ENCODE measurements at places on chromosomes 6 and 20.

- no peak for DNase-seq
These were observed 88.9 kb downstream of the MAP3K5 start for GRCh38 chr6:136703331-136703865.

- DNase-seq, result no peak
These were observed 1.7 kb downstream of the DCBLD1 start for GRCh38 chr6:117484052-117484646.

DNA sequence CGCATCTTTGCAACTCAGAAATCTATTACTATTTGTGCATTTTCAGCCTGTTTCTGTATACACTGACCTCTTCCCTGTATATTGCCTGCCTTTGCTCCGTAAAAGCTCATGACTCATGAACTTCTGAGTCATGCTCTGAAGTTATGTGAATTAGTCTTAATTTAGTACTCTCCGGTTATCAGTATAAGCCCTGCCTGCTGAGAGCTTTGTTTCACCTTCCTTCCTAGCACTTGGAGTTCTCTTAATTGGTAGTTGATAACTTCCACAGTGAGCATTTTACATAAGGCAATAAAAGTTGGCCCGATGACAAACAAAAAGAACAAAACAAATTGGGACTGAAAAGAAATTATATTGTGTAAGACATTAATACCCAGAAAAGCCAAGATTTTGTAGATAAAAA, 231.4 kb downstream of the GJA1 start:
- no peak for DNase-seq

- DNase-seq, result no peak
These were observed 51.2 kb upstream of the MARCKS start for GRCh38 chr6:113805811-113806495.

DNA sequence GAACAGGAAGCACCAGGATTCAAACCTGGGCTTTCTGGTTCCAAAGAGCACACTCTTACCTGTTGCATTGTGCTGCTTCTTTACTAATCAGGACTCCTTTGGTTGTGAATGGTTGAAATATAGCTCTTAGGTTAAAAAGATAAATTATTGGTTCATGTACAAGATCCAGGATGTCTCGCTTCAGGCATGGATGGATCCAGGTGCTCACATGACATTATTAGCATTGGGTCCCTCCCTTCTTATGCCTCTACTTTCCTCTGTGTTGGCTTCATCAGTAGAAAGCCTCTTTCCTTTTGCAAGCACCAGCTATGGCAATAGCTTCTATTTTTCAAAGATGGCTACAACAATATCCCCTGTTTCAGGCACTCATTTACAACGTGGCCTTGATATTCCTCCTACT, 217.7 kb upstream of the SULF2 start:
- no peak for DNase-seq

DNA sequence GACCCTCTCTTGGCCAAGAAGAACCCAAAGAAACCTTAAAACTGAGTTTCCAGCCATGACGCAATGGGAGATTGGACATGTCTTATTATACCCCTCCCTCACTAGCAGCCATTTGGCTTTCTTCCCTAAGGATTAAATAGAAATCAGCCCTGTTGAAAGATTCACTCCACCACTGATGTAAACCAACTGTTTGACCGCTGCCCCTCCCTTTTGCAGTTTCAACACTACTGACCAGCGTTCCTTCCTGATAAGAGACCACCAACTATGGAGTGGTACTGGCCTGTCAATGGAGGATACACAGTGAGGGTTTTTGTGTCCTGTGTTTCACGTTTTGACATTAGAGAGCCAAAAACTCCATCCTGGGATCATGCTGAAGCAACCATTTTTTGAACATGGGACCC, 53.2 kb upstream of the CD2AP start:
- no peak for DNase-seq

DNA sequence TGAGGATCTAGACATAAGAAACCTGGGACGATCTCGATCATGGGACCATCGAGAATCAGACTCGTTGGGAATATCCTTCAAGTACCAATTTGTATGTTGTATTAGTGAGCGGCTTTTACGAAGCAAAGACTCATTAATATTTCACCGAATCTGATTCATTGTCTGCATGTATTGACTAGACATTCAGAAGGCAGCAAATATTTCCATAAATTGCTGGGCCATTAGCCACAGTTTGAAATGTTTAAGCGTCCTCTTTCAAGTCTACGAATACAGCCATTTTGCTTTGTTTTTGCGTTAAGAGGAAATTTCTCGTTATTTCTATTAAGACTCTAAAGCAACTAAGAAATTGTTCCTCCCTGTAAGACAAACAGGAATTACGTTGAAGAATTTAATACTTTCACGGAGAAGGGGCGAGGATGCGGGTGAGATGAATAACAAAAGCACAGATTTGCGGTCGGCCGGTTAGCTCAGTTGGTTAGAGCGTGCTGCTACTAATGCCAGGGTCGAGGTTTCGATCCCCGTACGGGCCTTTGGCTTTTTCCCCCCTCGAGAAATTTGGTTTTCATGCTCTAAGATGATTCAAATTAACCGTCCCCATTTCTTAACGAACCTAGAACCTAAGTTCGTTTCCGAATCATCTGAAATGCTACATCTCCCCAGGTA, 18.5 kb downstream of the POM121L2 start:
- no peak for DNase-seq

DNA sequence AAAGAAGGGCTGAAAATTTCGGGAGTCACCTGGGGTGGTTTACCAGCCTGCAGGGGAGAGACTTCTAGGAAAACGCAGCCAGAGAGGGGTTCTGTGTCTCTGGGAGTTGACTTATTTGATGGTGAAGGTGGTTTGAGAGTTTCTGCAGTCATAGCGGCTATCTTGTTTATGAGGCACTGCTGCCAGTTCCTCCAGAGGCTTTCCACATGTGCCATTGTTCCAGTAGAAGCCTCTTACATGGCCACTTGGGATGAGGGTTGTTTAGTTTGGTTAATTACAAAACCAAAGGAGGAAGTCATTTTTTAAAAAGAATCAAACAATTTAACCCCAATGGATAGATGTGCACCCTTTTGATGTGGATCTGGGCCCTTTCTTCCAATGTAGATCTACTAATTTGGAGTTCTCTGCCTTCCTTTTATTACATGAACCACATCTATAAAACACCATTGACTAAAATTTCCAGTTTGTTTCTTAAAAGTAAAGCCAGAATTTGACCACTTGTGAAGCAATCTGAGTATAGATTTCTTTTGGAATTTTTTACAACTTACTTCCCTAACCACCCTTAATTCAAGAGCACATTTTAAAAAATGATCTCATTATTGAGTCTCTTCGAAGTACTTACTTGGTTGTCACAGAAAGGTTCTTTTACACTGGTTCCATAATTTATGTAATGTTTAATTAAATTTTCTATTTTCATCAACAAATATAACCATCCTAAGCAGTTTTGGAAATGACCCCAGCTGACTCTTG, 97.6 kb downstream of the TCP11 start:
- DNase-seq, result no peak

DNA sequence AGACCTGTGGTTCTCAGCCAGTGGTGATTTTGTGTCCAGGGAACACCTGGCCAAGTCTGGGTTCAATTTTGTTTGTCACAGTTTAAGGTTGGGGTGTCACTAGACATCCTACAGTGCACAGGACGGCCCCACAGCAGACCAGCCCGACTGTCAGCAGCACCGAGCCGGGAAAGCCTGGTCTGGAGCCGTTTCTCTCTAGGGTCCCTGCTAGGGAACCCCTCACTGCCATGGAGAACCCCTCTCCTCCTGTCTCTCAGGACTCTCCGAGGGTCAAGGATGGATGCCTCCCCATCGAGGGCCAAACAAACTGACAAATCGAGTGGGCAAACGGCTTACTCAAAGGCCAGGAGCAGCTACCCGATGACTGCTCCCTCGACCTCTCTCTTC, 15.8 kb upstream of the STX16 start:
- no peak for DNase-seq

DNA sequence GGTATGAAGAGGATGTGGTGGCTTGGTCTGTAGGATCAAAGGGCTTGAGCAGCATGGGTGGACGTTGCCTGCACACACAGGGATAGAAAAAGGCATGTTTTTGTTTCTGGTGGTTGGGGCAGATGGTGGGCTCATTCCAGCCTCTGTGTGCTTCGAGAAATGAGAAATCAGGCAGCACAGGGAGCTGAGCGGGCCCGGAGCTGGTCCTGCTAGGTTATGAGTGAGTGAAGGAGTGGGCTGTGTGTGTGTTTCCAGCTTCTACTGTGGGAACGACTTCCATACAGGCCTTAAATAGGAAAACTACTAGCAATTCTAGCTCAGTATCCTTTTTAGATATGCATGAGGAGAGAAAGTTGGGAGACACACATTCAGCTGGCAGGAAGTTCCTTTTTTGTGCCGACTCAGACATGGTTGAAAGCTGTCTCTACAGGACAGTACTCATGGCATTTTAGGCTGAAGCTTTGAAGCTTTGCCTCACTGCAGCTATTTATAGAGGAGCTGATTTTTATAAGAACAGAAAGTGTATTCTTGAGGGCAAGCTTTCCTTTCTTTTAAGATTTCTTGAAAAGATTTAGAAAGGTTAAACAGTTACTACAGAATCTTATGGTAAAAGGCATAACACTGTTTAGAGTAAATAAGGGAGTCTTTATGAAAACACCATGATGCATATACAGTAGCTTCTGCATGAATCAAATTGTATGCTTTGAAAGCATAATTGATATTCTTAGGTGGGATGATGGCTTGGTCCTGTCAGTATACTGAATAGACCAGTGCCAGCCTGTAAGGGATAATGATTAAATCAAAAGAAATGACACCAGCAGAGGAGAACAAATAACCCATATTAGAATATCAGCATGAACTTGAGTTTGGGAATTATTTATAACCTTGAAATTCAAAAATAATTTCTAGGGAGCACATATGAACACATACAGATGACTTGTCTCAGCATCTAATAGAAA, 104.0 kb upstream of the MAN1A1 start:
- DNase-seq, result no peak

GRCh38 chr6:3449750-3450305, 7.0 kb downstream of the SLC22A23 start:
- DNase-seq, result no peak

DNA sequence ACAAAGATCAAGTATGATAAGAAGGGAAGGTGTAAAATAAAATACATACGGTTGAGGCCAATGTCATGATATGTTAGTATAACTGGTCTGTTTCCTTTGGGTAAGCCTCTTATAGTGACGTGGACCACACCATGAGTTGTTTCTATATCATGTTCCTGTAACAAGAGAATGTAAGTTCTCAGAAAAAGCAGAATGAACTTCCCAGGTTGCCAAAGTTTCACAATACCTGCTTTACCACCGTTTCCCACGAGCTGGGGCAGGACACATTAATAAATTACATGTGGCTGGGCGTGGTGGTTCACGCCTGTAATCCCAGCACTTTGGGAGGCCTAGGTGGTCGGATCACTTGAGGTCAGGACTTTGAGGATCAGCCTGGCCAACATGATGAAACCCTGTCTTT, 42.6 kb upstream of the SLA2 start:
- no peak for DNase-seq

DNA sequence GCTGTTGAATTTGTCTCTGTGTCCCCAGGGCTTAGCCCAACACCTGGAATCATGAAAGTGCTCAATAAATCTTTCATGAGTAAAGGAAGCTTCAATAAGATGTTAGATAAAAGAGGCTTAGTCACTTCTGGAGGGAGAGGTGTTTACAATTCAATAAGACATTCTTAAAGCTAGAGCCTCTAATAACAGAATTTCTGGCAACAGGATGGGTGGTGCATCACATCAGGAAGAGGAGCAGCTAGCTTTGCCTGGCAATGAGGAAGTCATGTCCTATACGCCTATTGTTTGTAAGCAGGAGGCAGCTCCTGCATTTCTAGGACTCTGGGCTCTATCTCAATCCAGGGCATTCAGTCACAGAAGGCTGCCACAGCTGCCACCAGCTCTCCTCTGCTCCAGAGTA, 638.5 kb downstream of the EPM2A start:
- no peak for DNase-seq

- DNase-seq, result no peak
These were observed 28.5 kb downstream of the MYH7B start for GRCh38 chr20:34983995-34984735.

GRCh38 chr6:121733234-121733633, 297.8 kb downstream of the GJA1 start:
- DNase-seq, result no peak

DNA sequence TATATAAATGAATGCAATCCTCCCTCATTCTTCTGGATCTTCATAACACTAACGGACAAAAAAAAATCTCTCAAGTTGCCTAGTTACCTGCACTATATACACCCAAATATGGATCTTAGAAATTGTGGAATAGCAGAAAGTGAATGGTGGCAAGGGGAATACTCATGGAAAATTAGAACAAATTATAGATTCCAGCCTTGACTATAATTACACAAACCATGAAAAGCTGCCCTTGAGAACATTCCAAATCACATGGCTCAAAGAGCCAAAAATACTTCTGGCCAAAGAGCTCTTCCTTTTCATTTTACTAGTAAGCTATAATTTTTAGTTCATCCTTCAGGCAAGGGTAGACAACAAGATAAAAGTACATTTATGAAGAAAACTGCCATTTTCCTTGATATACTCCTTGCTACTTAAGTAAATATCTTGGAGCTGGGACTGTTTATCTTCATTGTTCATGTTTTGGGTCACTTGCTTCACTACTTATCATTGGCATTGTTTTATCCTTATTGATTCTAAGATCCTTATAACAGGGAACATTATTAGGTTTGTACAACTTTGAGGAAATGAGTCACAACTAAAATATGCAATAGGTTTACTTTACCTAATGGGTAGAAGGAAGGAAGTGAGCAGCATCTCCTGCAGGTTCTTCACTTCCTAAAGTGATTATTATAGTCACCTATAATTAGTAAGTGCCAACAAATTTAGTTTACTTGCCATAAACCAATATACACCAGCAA, 6.4 kb upstream of the MTRES1 start:
- DNase-seq, result no peak

GRCh38 chr20:11328839-11329238, 588.9 kb upstream of the BTBD3 start:
- DNase-seq, result no peak

DNA sequence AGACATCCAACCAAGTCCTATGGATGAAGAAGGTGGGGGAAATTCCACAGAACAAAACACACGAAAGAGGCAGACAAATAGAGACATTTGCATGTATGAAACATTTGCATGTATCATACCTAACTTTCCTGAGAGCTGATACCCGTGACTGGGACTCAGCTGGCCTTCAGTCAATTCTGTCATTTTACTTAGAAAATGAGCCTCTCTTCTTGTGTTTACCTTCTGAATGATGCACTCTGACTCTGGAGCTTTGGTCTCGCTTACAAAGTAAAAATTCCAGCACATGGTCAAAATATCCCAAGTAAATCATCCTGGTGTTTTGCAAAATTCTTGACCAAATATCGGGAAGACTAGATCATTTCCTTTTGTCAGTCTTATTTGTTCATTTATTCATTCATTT, 46.9 kb downstream of the MMUT start:
- no peak for DNase-seq

DNA sequence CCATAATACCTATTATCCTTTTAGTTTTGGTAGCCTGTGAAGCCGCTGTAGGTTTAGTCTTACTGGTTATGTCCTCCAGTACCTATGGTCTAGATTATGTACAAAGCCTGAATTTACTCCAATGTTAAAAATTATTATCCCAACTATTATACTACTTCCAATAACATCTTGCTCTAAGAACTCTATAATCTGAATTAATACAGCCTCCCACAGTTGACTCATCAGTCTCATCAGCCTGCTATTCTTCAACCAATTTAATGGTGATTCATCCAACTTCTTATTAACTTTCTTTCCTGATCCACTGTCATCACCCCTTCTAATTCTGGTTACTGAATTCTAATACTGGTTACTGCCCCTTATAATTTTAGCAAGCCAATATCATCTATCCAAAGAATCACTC, 370.3 kb upstream of the OPRM1 start:
- DNase-seq, result no peak
